Colonic mucosa (tissue), 4 donors: ENCODE measurements at places on chromosomes 6 and 20.

- peak; percentile 59 for DNase-seq
Observed at GRCh38 chr6:17392978-17393891, at the start of gene CAP2. Gene CAP2, plus strand, starts transcription at chr6:17393595. Its CDS starts 27,961 bp downstream, at chr6:17421556.

GRCh38 chr6:98832284-98833056 lies 1.9 kb upstream of the POU3F2 start:
- no peak for DNase-seq

DNA sequence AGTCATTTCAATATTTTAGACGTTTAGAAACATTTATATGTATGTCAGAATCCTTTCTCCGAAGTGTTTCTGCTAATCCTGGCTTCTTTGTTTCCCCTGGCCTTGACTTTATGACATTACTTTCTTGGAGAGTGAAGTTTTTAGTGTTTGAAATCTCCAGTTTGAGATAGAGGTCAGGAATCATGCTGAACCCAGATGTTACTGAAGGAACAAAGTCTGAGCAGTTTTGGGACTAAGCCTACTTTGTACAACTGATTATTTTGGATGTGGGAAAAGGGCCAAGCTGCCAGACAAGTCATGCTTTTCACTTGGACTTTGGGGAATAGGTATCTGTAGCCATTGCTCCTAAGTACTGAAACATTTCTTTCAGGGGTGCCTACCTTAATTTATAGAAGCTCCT lies 2.3 kb downstream of the RNF144B start:
- no peak for DNase-seq

DNA sequence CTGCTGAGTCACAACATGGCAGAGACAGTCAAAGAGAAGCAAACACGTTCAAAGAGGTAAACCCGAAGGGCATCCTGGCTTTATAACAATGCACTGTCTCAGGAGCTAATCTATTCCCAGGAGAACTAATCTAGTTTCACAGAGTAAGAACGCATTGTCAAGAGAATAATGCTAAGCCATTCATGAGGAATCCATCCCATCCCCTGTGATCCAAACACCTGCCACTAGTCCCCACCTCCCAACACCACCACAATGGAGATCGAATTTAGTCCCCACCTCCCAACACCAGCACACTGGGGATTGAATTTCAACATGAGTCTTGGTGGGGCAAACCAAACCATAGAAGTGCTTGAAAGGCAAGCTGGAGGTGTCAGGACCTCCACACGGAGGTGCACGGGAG lies 231.5 kb upstream of the ID4 start:
- no peak for DNase-seq

DNA sequence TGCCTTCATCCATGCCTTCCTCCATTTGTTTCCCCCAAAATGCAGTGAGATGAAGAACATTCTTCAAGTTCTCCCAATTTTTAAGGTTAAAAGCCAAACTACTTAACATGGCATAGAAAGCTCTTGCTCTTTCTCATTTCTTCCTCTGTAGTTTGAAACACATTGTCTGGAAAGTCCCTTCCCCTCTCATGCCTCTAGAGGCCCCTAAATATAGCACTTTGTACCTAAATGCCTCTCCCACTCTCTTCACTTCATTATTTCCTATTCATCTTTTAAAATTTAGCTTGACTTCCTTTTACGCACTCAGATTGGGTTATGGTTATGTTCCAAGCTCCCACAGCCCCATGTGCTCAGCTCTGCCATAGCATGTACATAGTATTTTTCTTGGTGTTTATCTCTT lies 389.3 kb downstream of the HDGFL1 start:
- DNase-seq: no peak

DNA sequence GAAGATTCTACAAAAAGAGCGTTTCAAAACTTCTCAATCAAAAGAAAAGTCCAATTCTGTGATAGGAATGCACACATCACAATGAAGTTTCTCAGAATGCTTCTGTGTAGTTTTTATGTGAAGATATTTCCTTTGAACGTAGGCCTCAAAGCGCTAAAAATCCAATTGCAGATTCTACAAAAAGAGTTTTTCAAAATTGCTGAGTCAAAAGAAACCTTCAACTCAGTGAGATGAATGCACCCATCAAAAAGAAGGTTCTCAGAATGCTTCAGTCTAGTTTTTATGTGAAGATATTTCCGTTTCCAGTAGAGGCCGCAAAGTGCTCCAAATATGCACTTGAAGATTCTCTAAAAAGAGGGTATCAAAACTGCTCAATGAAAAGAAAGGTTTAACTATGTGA lies 319.7 kb upstream of the DEFB115 start:
- no peak for DNase-seq

DNA sequence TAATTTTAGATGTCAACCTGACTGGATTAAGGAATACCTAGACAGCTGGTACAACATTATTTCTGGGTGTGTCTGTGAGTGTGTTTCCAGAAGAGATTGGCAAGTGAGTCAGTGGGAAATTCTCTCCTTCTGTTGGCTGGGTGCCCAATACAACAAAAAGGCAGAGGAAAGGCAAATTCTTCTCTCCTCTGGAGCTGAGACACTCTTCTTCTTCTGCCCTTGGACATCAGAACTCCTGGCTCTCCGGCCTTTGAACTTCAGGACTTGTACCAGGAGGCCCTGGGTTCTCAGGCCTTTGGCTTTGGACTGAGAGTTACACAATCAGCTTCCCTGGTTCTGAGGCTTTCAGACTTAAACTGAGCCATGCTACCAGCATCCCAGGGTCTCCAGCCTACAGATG lies 7.8 kb upstream of the BTN3A1 start:
- peak; percentile 48 for DNase-seq

DNA sequence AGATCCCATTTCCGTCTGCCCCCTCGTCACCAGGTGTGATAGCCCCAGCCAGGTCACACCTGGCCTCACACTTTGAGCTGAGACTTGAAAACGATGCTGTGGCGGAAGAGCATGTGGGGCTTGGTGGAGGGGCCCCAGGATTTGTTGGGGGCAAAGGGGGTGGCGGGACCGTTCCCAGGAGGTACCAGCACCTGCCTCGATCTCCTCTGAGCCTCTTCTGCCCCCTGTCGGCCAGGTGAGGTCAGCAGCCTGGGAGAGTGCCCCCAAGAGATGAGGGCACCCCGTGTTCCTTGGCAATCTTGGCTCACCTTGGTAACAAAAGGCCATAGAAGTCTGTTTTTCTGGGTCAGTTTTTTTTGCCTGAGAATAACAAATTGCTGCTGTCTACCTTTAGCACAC lies 25.4 kb downstream of the SPATA2 start:
- no peak for DNase-seq

DNA sequence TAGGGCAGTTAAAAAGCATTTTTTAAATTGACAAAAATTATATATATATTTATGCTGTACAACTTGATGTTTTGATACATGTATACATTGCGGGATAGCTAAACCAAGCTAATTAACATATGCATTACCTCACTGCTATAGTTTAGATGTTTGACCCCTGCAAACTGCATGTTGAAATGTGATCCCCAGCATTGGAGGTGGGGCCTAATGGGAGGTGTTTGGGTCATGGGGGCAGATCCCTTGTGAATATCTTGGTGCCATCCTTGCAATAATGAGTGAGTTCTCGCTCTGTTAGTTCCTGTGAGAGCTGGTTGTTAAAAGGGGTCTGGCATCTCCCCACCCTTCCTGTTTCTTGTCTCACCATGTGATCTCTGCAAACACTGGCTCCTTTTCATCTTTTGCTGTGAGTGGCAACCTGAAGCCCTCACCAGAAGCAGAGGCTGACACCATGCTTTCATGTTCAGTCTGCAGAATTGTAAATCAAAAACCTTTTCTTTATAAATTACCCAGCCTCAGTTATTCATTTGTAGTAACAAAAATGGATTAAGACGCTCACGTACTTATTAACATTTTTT lies 111.8 kb downstream of the MCHR2 start:
- DNase-seq: no peak

GRCh38 chr6:348860-349396 lies 42.6 kb upstream of the IRF4 start:
- DNase-seq: no peak

DNA sequence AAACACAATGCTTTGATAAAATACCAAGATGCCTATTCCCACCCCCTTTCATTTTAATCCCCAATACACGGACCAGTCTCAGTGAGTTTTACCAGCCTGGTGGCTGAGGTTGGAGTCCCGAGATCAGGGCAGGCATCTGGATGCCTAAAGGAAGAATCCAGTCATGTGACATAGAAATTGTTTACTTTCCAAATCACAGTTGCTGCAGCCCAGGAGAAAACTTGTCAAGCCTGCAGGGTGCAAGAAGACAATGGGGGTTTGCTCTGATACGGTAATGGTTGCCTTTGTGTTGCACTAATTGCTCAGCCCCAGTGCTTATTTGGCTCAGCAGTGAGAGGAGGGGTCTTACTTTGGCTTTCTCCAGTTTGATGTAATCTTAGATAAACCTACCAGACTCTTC lies 308.5 kb upstream of the POU3F2 start:
- DNase-seq: no peak

- DNase-seq: no peak
Observed at GRCh38 chr6:82251942-82252341, 4.4 kb upstream of the IBTK start.
